ENCODE measurements at places on chromosomes 7 and 10.

DNA sequence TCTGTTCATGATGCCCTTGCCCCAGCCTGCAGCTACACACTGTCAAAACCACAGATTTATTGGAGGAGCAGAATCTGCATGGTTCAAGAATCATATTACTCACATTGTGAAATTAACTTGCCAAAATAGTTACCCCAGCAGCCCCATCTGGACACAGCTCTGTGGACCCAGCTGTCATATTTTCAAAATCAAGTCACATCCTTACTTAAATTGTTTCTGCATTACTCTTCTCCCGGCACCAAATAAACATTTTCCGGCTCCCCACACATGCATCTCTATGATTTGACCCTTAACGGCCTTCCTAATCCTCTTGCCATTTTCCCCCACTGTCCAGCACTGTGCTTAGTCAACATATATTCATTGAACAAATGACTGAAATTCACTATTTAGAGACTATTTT, 43.8 kb upstream of the GPR26 start:
- DNase-seq: no peak

- DNase-seq: no peak
Measured at GRCh38 chr7:12222889-12223579, 11.9 kb downstream of the TMEM106B start.

- no peak for DNase-seq
Measured at GRCh38 chr10:35172574-35172973, 45.9 kb downstream of the CREM start.

GRCh38 chr7:25234336-25234735, 6.0 kb upstream of the NPVF start:
- DNase-seq: no peak
